ENCODE measurements at places on chromosomes 7 and 10.

DNA sequence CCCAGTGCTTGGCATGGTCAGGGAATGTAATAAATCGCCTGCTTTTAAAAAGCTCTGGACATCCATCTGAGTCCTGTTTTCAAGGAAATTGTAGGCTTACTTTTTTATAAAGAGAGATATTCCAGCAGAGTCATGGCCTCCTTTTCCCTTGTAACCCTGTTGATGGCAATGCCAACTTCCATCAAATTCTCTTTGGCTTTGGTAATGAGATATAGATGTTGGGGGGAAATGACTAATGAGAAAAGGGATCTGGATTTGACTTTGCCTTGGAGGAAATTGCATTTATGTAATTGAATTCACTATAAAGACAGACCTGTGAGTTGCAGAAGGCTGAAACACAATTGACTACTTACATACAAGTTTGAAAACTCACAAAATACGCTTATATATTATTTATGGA, 347.5 kb downstream of the GPR158 start:
- DNase-seq: no peak

DNA sequence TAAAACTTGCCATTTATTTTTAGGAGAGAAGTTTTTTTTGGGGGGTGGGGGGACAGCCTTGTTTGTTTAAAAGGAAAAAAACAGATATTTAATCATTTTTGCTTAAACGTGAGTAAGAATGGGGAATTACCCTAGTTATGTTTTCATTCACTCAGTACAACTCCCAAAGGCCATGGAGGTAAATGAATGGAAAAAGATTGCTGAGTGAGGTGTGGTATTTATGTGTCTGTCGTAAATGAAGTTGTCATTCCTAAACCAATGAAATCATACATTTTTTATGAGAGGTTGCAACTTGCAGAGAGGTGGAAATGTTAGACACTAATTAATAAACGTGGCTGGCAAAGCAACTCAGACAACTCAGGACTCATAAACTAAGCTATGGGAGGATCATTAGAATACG, 218.1 kb downstream of the CELF2 start:
- no peak for DNase-seq

- no peak for DNase-seq
These were observed 31.7 kb downstream of the CAMK2B start for GRCh38 chr7:44293561-44294324.

DNA sequence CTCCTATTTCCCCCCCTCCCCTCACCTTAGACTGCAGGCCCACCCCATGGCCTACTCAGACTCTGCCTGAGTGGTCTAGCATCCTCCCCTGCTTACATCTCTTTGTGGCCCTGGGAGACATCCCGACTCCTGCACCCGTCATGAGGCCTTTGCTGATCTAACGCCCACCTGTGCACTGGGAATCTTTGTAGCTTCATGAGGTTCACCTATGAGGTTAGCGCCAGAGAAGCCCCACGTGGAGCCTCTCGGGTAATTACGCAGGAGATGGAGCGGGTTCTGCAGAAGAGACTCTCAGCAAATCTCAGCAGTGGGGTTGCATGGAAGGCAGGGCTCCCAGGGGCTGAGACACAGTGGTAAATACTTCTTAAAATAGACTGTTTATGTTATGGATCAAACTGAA, 43.5 kb upstream of the HSPA12A start:
- DNase-seq: no peak

- DNase-seq: no peak
These were observed 207.3 kb upstream of the BMPER start for GRCh38 chr7:33698041-33698440.

- DNase-seq: no peak
These were observed 150.6 kb downstream of the CACNB2 start for GRCh38 chr10:18290651-18291313.

DNA sequence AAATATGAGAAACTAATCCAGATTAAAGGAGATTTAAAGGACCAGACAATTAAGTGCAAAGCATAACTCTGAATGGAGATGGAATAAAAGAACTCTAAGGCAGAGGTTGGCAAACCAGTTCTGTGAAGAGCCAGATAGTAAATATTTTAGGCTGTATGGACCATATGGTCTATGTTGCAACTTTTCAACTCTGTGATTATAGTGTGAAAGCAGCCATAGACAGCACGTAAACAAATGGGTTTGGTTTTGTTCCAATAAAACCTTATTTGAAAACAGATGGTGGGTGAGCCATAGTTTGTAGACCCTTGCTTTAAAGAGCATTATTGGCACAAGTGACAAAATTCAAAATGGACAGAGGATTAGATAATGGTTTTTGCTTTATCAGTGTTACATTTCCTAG, 884.1 kb downstream of the CCSER2 start:
- DNase-seq: no peak

DNA sequence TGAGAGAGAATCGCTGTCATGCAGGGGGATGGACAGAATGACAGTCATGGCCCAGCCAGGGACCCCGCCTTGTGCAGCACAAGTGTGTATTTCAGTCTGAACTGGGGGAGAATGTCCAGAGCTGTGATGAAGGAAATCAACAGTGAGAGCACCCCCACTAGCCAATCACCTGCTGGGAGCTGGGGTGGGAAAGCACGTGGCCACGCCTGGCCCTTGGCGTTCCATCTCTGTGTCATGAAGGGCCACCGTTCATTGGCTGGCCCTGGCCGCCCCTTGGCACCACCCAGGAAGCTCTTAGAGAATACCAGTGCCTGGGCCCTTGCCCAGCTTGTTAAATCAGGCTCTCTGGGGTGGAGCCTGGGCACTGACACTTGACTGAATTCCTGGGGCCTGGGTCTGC, 22.8 kb downstream of the GRID1 start:
- no peak for DNase-seq

GRCh38 chr10:130807096-130807495, 504.4 kb downstream of the TCERG1L start:
- DNase-seq: no peak

DNA sequence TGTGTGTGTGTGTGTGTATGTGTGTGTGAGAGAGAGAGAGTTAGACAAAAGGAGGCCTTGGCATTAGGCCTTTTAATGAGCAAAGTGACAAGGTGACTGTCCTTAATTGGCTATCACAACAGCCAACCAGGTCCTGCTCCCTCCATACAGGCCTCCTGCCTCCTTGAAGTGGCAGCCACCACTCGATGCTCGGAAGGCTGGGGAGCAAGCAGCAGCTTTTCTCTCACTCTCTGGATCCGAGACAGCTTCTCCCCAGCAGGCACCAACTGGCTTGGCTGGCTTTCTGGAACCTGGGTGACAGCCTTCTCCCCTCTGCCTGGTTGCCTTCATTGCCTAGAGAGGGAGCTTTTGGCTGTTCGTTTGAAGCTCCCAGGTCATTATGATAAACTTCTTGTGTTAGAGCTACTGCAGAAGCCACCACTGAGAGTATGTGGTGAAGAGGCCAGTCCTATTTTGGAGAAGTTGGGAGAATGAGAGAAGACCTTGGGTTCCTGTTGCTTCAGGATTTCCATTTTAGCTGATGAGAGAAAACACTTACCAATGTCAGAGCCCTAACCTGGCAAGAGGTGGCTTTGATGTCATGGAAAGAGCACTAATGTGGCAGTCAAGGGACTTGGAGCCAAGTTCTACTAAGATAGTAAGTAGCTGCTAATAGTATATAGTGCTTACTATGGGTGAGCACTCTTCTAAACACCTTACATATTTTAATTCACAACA, 37.6 kb downstream of the RPS24 start:
- DNase-seq: no peak

DNA sequence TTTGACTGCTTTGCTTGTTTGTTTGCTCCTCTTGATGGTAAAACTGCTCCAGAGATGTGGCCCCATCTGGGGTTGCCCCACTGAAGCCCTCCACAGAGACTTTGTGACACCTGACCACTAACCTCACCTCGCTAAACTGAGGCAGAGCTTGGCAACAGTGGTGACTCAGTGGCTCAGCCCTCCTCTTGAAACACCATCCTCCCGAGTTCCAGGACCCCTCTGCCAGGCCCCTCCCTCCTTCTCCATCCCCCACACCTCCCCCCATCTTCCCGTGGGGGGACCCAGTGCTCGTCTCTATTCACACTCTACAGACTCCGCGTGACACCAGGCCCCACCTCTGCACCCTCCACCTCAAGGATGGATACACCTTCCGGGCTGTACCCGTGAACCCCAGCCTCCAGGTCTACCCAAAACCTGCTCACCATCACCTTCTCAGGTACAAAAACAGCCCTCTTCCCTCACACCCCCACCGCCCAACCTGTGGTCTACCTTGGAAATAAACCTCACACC, 19.0 kb upstream of the RET start:
- DNase-seq: no peak

DNA sequence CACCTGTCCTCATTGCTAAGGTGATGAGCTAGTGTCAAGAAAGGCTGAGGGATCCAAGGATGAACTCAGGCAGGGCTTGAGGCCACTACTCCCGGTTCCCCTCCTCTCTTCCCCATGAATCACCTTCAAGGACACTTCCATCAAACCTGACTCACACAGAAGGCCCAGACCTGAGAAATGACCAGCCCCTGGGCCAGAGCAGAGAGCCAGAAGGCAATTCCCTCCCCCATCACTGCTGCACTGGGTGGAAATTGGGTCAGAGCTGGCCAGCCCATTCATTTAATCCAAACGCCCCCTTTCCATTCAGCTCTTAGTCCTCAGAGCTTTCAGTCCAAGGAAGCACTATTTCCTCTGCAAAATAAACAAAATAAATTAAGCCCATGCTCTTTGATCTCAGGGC, 182.0 kb downstream of the KCNMA1 start:
- no peak for DNase-seq

DNA sequence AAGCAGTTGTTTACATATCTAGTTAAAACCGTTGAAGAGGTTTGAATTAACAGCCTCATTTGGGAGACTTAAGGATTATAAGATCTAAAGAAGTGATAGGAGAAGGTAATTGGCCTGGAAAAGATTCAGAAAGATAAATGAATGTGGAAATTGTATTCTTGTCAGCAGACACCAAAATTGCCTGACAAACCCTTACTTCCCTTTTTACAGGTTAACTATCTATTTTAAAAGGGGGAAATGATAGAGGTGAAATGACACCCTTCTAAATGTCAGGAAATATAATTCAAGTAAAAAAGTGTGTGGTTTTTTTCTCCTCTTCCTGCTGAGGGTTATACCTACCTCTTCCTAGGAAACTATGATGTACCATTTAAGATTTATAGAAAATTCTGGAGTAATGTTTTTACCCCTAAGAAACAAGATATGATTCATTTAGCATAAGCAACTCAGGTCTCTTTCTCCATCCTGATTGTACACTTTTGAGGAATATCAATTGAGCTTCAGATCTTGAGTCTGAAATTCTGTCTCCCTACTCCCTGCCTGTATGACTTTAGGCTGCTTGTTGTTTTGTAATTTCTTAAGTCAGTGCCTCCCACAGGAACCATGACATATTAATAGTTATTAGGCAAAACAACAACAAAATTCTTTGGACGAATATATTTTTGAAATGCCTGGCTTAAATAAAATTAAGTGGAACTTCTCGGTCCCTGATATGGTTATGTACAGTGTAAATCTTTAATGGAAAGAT, 250.4 kb downstream of the RNLS start:
- no peak for DNase-seq

GRCh38 chr7:11290863-11291262, 317.2 kb downstream of the PHF14 start:
- DNase-seq: no peak

DNA sequence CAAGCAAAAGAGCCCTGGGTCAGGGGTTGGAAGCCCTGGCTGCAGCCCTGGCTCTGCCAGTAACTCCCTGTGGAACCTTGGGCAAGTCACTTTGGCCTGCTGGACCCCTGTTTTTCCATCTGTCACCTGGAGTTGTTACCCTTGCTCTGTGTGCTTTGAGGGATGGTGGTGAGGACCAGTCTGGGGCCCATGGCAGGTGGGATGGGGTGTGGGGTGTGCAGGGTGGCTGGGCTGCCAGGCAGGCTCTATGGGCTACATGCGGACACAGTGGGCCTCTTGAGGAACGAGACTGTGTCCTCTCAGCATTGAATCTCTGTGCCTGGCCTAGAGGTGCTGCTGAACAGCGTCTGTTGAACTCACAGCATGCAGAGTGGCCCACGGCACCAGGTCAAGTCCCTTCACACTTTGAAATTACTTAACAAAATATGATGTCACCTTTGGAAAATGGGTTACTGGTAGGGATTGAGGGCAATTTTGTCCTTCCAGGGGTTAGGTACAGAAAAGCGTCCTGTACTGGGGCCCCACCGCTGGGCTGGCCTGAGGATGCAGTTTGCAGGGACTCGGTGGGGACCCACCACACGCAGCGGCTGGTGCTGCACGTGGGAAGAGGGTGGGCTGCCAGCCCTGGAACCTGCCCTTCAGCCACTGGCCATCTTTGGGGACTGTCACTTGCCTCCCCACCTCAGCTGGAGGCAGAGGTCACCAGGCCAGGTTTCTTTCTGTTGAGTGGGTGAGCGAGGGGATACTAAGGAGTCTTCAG, 45.3 kb downstream of the PRF1 start:
- no peak for DNase-seq

DNA sequence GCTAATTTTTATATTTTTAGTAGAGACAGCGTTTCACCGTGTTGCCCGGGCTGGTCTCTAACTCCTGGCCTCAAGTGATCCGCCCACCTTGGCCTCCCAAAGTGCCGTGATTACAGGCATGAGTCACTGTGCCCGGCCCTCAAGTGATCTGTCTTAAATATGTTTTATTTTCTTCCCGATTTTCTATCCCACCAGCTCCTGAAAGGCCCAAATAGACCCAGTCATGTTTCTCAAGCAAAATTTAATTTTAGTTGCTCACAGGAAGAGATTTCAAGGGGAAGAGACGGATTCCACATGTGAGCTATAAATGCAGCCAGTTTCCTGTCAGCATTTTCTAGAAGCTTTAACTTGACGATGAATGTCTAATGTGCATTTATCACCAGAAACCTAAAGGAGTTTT, 12.0 kb downstream of the DENND10 start:
- DNase-seq: no peak

GRCh38 chr10:58362027-58362789, 23.0 kb upstream of the TFAM start:
- no peak for DNase-seq

GRCh38 chr7:977326-978048, 2.1 kb upstream of the COX19 start:
- DNase-seq: no peak

- DNase-seq: no peak
These were observed 70.8 kb upstream of the ZMIZ1 start for GRCh38 chr10:78997635-78998618.

Data from GM12864 (cell line).